Kidney (tissue), 22 donors: ENCODE measurements at places on chromosomes 6 and 20.
A peak's percentile ranks its signal among the peaks of the same experiment; 100 is the strongest.

- no peaks in the 10 kb centered on the region for H3K36me3 ChIP-seq
- H3K27me3 ChIP-seq, result no peaks in the 10 kb centered on the region
- no peak overlapping the region for H3K27ac ChIP-seq
- DNase-seq, result no peak
- H3K4me1 ChIP-seq, result peaks cover 20% of the 10 kb centered on the region
Observed at GRCh38 chr6:98925831-98926230, 21.9 kb downstream of the FBXL4 start.

DNA sequence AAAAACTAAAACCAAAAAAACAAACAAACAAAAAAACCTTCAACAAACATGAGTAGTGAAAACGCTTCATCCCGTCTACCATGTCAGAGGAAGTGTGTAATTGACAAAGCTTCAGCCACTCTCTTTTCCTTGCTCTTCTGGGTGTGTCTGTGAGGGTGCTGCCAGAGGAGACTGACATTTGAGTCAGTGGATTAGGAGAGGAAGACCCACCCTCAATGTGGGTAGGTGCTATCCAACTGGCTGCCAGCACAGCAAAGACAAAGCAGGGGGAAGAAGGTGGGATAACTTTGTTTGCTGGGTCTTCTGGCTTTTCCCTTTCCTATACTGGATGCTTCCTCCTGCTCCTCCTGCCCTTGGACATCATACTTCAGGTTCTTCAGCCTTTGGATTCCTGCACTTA lies 145.6 kb downstream of the TASP1 start:
- no peak overlapping the region for H3K4me3 ChIP-seq
- no peaks in the 10 kb centered on the region for H3K27me3 ChIP-seq
- no peak for DNase-seq
- no peak overlapping the region for H3K27ac ChIP-seq

- no peaks in the 10 kb centered on the region for H3K27me3 ChIP-seq
- no peak overlapping the region for H3K4me3 ChIP-seq
- DNase-seq, result peak; percentile 52
- no peaks in the 10 kb centered on the region for H3K4me1 ChIP-seq
Observed at GRCh38 chr20:60837173-60837770, 414.8 kb upstream of the CDH4 start.

- no peaks in the 10 kb centered on the region for H3K4me1 ChIP-seq
- no peaks in the 10 kb centered on the region for H3K27me3 ChIP-seq
- H3K4me3 ChIP-seq, result no peak overlapping the region
- no peaks in the 10 kb centered on the region for H3K36me3 ChIP-seq
Observed at GRCh38 chr6:122663981-122664380, 53.8 kb downstream of the PKIB start.

GRCh38 chr20:57124800-57125517 lies 141.5 kb downstream of the BMP7 start:
- H3K27ac ChIP-seq, result no peak overlapping the region
- no peaks in the 10 kb centered on the region for H3K36me3 ChIP-seq
- DNase-seq, result no peak
- no peaks in the 10 kb centered on the region for H3K27me3 ChIP-seq
- no peaks in the 10 kb centered on the region for H3K4me1 ChIP-seq

DNA sequence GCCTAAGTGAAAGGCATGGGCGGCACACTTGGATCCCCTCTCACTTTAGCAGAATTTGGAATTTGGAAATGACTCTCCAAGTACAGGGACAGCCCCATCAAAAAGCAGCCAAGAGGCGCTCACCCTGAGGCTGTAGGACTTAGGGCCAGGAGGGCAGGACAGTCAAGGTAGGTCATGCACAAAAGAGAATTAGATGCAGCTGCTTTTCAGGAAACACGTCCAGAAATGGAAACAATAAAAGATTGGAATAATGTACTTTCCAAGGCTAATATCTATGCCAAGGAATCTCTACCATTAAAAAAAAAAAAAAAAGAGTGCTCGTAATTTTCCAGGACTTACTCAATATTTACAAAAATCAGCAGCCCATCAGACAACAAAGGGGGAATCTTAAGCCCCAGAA lies 19.9 kb downstream of the PREP start:
- no peak for DNase-seq
- no peaks in the 10 kb centered on the region for H3K36me3 ChIP-seq
- no peaks in the 10 kb centered on the region for H3K4me1 ChIP-seq
- no peak overlapping the region for H3K27ac ChIP-seq
- no peaks in the 10 kb centered on the region for H3K27me3 ChIP-seq

DNA sequence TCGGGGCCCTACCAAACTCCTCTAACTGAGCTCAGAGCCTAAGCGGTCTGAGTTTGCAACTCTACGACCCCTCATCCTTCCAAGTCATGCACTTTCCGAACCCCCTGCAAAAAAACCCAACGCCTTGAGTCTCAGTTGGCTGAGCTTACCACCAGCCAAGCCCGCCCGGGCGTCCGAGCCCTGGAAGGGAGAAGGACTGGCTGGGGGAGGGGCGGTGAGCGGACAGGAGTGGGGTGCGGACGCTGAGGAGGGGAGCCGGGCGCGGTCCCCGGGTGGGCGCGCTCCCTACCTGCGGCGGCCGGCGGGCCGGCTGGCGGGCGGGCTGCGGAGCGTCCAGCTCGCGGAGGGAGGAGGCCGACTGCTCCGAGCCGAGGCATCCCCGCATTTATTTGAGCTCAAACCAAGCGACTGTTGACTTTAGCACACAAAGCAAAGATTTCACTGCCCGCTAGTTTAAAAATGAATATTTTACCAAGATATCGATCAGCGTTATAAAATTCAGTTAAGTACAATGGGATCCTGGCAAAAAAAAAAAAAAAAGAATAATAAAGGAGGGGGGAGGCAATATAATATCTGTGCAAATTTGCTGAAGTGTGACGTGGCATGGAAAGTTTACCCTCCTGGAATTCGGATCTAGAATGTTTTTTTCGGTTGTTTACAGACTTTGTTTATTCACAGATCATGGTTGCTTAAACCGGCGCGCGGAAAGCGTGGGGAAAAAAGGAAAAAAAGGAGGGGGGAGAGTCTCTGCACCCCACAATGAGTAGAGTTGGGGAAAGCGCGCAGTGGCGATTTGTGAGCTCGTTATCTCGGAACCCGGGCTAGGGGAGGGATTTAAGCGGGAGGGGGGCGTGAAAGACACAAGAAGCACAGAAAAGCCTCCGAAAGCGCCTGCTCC lies 5.9 kb downstream of the FOXA2 start:
- no peak overlapping the region for H3K4me3 ChIP-seq
- no peak for DNase-seq
- H3K4me1 ChIP-seq, result no peaks in the 10 kb centered on the region
- H3K27me3 ChIP-seq, result peaks cover 81% of the 10 kb centered on the region
- no peaks in the 10 kb centered on the region for H3K36me3 ChIP-seq

DNA sequence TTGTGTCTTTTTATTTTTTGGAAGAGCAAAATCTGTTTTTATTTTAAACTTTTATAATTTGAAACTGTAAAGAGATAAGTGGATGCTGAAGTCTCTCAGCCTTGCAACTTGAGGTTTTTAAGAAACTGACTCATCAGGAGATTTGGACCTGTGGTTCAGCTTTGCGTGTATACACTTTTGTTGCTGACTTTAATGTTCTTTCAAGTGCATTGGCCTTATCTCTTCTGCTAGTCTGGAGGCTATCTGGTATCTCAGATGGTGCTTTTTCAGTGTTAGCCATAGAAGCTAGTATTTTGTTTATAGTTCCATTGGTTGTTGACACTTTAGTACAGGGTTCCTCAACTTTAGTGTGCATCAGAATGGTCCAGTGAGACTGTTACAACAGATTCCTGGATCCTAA lies 504.0 kb upstream of the SPTLC3 start:
- H3K27me3 ChIP-seq, result no peaks in the 10 kb centered on the region
- H3K27ac ChIP-seq, result no peak overlapping the region
- H3K4me1 ChIP-seq, result no peaks in the 10 kb centered on the region
- DNase-seq, result no peak
- no peak overlapping the region for H3K4me3 ChIP-seq
- no peaks in the 10 kb centered on the region for H3K36me3 ChIP-seq

DNA sequence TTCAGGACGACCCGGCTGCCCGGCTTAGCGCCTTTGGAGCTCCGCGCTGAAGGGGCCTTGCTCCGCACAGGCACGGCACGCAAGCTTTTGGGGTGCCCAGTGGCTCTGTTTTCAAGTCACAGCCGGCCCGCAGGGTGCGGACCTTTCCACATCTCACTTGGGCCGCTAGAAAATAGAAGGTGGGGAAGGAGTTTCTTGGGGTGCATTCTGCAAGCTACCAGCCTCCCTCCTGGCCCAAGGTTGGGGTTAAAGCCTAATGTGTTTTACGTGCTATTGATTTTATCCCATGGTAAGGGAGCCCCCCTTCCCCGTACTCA lies 561 bp downstream of the KAT14 start:
- peaks cover 3% of the 10 kb centered on the region for H3K4me1 ChIP-seq
- DNase-seq, result no peak
- H3K36me3 ChIP-seq, result peaks cover 3% of the 10 kb centered on the region
- peak overlapping the region; percentile 99 for H3K4me3 ChIP-seq
- no peak overlapping the region for H3K27ac ChIP-seq

GRCh38 chr20:50058662-50059402 lies 54.1 kb downstream of the UBE2V1 start:
- no peak overlapping the region for H3K4me3 ChIP-seq
- no peak overlapping the region for H3K27ac ChIP-seq
- DNase-seq, result no peak
- H3K4me1 ChIP-seq, result peaks cover 10% of the 10 kb centered on the region
- no peaks in the 10 kb centered on the region for H3K27me3 ChIP-seq

GRCh38 chr6:138206862-138207261 lies 11.4 kb downstream of the PBOV1 start:
- no peaks in the 10 kb centered on the region for H3K4me1 ChIP-seq
- H3K27me3 ChIP-seq, result no peaks in the 10 kb centered on the region
- no peak overlapping the region for H3K4me3 ChIP-seq
- no peaks in the 10 kb centered on the region for H3K36me3 ChIP-seq

- H3K4me1 ChIP-seq, result no peaks in the 10 kb centered on the region
- H3K27ac ChIP-seq, result no peak overlapping the region
- no peak overlapping the region for H3K4me3 ChIP-seq
- no peaks in the 10 kb centered on the region for H3K36me3 ChIP-seq
- H3K27me3 ChIP-seq, result no peaks in the 10 kb centered on the region
Observed at GRCh38 chr6:3290149-3290930, 31.6 kb downstream of the PSMG4 start.

DNA sequence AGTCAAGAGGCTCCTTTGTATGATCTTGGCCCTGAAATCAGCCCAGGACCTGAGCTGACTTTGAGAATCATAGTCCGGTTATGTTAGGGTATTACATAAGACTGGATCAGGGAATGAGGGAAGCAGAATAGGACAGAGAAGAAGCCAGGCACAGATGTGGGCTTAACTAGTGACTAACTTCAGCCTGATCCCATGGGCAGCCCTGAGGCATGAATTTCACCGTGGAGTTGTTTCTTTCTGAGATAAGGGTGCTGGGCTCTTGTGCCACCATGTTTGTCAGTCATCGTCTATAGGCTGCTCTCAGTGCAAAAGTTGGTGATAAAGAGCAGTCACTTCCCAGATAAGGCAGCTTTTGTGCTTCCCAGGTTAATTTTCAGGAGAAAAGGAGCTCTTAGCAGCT lies 544.7 kb upstream of the SPTLC3 start:
- H3K27ac ChIP-seq, result no peak overlapping the region
- no peaks in the 10 kb centered on the region for H3K36me3 ChIP-seq
- no peaks in the 10 kb centered on the region for H3K27me3 ChIP-seq
- no peaks in the 10 kb centered on the region for H3K4me1 ChIP-seq
- H3K4me3 ChIP-seq, result no peak overlapping the region

DNA sequence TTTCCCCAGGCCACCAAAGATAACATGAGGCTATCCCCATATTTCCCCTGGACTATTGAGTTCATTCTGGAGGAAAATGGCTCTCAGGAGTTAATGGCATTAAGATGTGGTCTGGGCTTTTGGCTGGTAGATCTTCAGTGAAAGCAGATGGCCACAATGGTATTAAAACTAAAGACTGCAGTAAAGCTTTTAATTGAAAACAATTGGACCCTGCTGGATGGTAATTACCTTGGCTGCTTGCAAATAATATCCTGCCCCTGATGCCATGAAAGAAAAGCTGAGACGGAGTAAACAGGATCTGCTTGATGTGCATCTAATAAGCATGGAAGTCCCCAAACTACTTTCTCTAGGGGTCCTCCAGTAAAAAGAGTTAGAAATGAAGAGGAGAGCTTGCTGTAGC lies 255.8 kb downstream of the QKI start:
- H3K36me3 ChIP-seq, result no peaks in the 10 kb centered on the region
- H3K27ac ChIP-seq, result no peak overlapping the region
- no peak overlapping the region for H3K4me3 ChIP-seq

GRCh38 chr6:14922706-14923460 lies 323.0 kb upstream of the JARID2 start:
- DNase-seq, result no peak
- no peaks in the 10 kb centered on the region for H3K27me3 ChIP-seq
- H3K27ac ChIP-seq, result no peak overlapping the region

- H3K27ac ChIP-seq, result peak overlapping the region; percentile 68
- no peak for DNase-seq
- peaks cover 3% of the 10 kb centered on the region for H3K4me1 ChIP-seq
Observed at GRCh38 chr6:157536223-157536545, 155.2 kb downstream of the ZDHHC14 start.

GRCh38 chr6:163971841-163972838 lies 557.6 kb downstream of the QKI start:
- no peaks in the 10 kb centered on the region for H3K36me3 ChIP-seq
- no peak overlapping the region for H3K27ac ChIP-seq
- H3K4me3 ChIP-seq, result no peak overlapping the region
- no peak for DNase-seq
- no peaks in the 10 kb centered on the region for H3K27me3 ChIP-seq
- no peaks in the 10 kb centered on the region for H3K4me1 ChIP-seq

DNA sequence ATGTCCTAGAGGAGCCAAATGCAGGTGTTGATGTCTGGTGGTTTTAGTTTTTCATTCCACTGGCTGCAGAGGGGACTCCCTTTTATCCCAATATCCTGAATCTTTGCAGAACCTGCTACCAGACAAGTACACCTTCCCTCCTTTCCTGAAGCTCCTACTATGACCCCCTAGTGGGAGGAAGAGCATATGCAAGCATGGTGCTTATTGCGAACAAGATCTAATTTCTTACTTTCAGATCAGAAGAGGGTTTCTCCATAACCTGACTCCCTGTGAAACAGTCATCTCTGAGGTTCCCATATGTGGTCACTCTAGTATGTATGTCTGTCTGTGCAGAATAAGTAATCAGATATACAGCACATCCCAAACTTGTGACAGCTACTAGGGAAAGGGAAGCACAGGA lies 277.2 kb downstream of the ARHGAP18 start:
- H3K4me1 ChIP-seq, result no peaks in the 10 kb centered on the region
- DNase-seq, result no peak
- H3K27me3 ChIP-seq, result no peaks in the 10 kb centered on the region
- H3K4me3 ChIP-seq, result no peak overlapping the region
- no peak overlapping the region for H3K27ac ChIP-seq
